ENCODE measurements at places on chromosomes 5 and 9. TPM values are rescaled to one million over a fixed set of nuclear protein-coding genes. Genes with fewer than 3 reads are reported as not detected.

Gene MOB3B
- 0.47 TPM for total RNA-seq

Gene GADD45G
- 0.35 TPM for total RNA-seq

Gene SREK1IP1
- total RNA-seq = 8.8 TPM

Gene CARD6
- total RNA-seq = 24.4 TPM

Gene CATSPER3
- total RNA-seq = not detected

Gene SPINK4
- not detected for total RNA-seq

Gene CFAP157
- not detected for total RNA-seq

Gene ADGRV1
- 0.15 TPM for total RNA-seq

Gene SEMA6A
- total RNA-seq = 9.3 TPM

Gene IGFBPL1
- total RNA-seq = 0.35 TPM

Measured in glomerular endothelial cell (primary cell).